Stimulated activated CD4-positive, alpha-beta T cell treated with anti-CD3 and anti-CD28 coated beads, Interleukin-1b, Interleukin-23, amount 100 ng/mL, for 1 hour (primary cell): ENCODE measurements at places on chromosomes 4 and X.

DNA sequence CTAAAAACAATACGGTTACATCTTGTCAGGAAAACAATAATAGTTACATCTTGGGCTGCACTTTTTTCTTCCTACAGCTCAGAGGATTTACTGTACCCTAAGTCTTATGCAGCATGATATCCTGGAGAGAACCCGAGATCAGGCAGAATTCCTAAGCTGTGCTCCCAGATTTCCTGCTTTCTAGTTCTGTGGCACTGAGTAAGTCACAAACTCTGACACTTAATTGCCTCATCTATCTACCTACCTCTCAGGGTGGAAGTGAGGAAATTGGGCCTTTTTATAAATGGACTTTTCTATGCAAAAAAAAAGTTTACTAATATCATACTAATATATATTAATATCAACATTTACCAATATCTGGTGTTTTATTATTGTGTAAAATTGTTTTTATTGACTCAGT, 438.5 kb downstream of the INPP4B start:
- DNase-seq = no peak

GRCh38 chr4:123621072-123621705, 224.6 kb downstream of the SPRY1 start:
- DNase-seq = no peak

DNA sequence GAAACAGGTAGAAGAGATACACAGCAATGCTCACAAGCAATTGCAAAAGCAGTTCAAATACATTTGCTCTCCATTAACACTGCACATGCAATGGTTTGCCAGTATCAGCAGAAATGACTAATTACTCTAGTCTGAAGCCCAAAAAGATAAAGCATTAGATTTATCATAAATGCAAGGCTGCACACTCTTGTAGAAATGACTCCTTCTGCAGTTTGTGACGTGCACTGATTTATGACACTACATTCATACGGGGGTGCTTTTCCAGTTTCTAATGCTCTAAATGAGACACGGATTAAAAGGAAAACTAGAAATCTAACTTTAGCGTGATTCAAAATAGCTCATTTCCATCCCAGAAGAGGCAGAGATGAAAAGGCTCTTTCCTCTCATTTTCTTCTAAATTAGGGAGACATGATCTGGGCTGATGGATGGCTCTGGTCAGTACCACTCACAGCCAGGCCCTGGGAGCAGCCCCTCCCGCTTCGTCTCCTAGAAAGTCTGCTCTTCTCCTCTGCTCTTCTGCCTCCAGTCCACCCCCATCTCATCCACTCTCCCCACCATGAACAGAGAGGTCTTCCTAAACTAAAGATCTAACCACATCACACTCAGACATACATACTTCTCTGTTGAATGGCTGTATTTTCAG, 33.2 kb downstream of the PPP2R2C start:
- DNase-seq = no peak

DNA sequence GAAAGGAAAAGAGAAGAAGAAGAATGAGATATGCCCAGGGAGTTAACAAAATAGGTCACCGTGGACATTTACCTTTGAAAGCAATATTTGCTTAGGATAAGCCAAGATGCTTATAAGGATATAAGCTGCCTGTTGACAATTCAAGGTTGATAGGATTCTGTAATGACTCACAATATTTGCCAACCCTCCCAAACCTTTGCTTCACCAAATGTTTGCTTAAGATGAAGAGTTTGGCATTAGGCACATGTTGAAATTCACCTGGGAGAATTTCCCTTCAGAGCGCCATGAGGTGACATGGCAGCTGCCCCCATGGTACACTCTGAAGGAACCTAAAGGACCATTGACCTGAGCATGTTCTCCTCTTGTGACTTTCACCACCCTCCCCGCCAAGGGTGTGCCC, 4.6 kb downstream of the PALLD start:
- DNase-seq = no peak

- no peak for DNase-seq
Measured at GRCh38 chr4:105140684-105141490, 5.8 kb upstream of the TET2 start.

DNA sequence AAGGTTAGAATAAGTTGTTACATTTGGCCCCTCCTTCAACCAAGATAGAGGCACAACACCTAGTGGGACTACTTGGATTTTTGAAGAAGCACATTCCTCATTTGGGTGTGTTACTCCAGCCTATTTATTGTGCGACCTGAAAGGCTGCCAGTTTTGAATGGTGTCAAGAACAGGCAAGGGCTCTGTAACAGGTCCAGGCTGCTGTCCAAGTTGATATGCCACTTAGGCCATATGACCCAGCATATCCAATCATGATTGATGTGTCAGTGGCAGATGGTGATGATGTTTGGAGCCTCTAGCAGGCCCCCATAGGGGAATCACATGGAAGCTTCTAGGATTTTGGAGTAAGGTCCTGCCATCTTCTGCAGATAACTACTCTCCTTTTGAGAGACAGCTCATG, 35.5 kb upstream of the UGT2B4 start:
- no peak for DNase-seq

DNA sequence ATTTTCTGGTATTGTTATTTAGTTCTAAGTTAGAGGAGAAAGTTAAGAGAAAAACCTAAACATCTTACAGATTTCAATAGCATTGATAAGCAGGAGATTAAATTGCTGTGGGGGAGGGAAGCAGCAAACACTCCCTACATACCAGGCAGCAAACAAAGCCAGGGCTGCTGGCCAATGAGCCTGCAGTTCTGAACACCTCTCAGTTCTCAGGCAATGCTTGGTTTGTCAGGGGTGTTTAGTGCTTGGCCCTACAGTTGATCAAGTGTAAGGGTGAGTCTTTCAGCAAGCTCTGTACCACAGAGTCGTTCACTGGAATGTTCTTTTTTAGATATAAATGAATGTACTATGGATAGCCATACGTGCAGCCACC, 38.6 kb downstream of the EGFL6 start:
- no peak for DNase-seq

DNA sequence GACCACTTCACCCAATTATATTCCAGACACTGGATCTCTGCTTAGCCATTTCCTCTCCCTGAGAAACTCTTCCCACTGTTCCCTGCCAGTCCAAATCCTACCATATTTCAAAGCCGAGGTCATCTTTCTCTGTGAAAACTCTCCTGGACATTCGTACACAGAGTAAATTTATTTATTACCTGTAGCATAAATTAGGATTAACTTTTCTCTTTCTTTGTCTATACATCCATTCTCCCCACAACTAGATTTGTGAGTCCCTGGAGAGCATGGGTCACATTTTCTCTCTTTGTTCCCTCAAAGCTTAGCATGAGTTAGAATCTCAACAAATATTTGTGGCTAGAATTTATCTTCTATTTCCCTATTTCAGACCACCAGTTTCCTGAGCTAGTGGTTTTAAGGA, 27.8 kb upstream of the SMIM10 start:
- DNase-seq = no peak

GRCh38 chrX:78748846-78749245, 1.3 kb downstream of the LPAR4 start:
- no peak for DNase-seq

DNA sequence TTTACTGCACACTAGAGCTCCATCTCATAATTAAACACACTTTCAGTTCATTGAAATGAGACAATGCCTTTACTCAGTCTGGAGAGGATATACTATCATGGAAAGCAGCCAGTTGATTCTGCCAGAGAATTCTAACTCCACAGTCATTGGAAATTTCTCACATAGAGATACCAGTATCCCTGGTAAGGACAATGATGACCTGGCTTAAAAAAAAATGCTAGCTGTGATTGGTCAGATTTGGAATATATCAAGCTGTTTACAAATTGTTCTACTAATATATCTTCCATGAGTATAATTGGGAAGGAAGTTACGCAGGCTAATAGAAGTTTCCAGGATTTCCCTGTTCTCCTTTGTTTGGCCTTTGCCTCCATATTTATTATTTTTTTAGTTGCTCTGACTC, 34.5 kb upstream of the TLL1 start:
- DNase-seq = no peak

GRCh38 chr4:110869114-110869513, 246.2 kb upstream of the PITX2 start:
- no peak for DNase-seq

- DNase-seq = no peak
Measured at GRCh38 chr4:123386609-123387008, 10.0 kb upstream of the SPRY1 start.

GRCh38 chr4:2075171-2075986, 16.3 kb downstream of the NAT8L start:
- no peak for DNase-seq

- no peak for DNase-seq
Measured at GRCh38 chr4:7431696-7432530, 2.8 kb downstream of the PSAPL1 start.

DNA sequence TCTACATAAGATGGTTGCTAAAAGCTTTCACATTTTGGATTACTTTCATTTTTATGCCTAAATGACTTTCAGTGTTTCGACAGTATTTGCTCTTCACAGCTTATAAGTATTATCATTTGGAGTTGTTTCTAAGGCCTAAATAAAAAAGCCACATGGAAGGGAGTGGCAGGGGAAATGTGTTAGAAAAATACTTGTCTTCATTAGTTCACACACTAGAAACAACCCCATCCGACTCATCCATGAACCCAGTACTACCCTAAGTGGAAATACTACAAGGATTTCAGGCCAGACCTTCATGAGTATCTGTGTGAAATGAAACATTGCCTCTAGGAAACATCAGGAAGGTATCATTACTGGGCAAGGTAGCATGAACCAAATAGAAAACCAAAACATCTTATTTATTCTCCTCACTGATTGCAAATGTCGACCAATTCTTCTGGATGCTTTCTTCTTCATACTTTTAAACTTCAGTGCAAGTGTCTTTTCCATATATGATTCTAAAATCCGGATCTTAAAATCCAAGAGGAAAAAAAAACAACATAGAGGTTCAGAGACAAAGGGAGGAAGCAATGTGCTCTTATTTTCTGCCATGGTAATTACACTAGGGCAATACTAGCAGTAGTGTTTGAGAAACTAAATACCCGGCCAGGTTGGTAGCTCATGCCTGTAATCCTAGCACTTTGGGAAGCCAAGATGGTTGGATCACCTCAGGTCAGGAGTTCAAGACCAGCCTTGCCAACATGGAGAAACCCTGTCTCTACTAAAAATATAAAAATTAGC, 349.4 kb downstream of the ARHGAP24 start:
- no peak for DNase-seq
